Kasumi-1 (cell line): ENCODE measurements at places on chromosomes 7 and 10.

DNA sequence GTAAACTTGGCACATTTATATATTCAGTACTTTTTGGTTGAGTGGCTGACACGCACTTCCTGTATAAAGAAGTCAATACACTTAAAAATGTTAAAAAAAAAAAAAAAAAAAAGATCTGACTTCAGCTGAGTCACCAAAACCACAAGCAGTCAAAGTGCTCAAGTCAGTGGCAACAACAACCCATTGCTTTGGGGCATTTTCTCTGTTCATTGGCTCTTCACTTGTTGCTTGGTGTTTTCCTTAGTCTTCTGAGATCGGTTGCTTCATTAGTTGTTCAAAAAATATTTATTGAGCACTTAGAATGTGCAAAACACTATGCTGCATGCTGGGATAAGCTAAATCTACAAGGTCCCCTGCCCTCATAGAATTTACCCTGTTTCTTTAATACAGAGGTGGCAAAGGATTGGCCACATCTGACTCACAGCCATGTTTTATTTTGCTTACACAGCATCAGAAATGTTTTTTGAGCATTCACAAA is 63.7 kb downstream of the ZNRF2 start:
- peak; percentile 90 for DNase-seq

DNA sequence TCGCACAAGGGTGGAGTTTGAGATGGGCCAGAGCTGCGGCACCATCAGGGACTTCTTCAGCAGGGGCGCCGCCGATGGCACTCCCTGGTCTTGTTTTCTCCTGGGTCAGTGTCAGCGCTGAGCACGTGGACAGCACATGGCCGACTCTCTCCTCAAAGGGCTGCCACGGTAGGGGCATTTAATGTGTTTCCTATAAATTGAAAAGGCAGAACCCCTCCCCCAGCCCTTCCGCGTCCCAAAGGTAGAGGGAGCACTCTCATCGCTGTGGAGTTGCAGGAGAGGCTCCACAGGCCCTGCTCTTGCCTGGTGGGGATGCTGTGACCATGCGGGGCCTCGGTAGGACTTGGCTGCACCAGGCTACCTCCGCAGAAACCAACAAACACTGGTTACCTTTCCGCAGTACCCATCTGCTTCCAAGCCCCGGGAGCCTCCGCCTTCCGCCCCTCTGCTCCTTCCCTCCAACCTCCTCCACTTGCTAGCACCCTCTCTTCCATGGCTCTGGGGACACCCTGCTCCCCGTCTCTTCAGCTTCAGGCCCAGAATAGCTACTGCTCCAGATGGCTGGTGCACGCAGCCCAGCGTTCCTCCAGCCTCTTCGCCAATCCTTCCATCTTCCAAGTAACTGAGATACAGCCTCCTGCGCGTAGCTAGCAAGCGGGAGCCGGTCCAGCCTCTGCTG is 166.3 kb upstream of the ADCY1 start:
- no peak for DNase-seq

- DNase-seq: no peak
Measured at GRCh38 chr10:131998845-131999681, 17.3 kb upstream of the BNIP3 start.

DNA sequence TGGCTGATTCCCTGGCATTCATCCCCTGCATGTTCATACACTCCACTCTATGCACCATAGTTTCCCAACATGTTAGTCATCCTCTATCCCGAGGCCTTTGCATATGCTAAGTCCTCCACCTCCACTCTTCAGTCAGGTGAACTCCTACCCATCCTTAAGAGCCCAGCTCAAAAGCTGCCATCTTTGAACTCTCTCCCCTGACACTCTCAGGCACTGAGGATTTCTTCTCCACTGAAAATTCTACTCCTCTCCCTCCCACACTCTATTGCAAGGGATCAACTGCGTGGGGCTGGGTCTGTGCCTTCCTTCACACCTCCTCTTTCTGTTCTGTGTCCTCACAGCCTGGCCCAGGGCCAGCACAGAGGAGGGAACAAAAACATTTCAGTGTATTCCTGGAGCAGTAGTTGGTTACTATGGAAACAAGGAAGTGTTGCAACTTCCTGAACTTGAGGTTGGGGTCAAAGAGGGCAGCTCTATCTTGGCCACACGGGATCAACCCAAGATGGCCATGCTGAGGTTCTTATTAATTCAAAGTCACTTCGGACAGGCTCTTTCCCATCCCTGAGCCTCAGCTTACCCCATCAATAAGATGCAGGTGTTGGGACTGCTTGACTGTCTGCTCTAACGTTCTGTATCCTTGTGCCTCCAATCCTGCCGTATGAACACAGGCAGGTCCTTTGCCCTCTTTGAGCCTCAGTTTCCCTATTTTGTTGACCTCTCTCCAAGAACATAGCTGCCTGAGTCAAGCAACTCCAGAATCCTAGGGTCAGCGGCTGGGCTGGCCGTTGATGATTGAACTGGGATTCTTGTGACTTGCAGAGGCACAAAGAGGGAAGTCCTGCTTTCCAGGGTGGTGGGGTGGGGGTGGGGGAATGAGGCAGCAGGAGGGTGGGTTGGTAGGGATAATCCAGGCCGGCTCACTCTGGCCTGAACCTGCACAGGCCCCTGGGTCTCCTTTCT is 15.5 kb downstream of the ZMIZ1 start:
- DNase-seq: peak; percentile 93

DNA sequence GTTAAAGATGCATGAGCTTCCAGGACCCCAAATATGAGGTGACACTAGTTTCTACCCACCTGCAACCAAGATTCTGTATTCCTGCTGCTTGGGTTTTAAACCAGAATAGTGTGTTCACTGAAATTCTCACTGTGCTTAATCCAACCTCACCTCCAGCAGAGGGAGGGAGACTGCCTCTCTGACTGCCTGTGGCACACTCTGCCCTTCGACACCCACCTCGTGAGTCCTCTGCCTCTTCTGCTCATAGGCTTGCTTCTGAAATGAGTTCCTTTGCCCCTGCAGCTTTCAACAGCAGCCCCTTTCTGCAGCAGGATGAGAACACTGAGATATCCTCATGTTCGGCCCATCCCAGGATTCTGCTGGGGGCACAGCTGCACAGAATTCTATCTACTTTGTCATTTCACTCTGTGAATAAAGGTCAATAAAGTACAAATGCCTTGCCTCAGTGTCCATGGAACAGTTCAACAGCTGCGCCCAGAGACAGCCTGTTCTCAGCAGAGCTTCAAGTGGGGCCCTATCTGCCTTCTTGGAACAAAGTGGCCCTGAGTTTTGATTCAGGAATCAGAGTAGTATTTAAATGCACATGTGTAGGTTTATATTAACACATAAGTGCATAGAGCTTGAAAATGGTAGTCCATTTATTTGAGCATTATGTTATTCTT is 632.5 kb downstream of the TNS3 start:
- DNase-seq: no peak

DNA sequence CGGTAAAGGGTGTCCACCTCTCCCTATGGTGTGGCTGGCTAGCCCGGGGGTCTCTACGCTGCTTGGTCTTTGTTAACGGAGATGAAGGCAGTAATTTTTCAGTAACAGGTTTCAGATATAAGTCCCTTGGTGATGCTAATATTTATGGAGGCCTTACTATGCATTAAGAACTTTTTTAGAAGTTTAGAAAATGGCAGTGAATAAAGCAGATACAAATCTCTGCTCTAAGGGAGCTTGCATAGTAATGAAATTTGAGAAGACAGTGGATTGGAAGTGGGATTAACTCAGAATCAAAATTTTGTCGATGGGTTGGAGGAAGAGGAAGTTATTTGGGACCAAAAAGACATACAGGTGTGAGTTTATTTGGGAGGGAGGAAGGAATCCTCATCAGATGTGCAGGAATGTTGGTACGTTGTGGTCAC is 445 bp downstream of the SSBP1 start:
- no peak for DNase-seq

- no peak for DNase-seq
Measured at GRCh38 chr10:90451283-90451682, 406.6 kb downstream of the HTR7 start.

DNA sequence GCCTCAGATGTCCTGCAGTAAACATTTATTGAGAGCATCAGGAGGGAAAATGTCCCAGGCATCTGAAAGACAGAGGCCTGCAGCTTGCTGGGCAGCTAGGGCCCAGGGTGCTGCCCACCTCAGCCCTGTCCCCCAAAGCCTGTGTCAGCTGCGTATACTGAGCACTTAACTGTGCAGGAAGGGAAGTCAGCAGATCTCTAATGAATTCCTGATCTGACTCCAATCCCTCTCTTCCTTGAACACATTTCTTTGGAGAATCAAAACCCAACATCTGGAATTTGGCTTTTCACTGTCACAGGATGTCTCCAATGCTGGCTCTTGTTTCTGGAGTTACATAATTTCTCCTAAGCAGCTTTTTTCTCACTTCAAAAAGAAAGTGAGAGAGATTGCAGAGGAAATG is 364.7 kb upstream of the NFE2L3 start:
- no peak for DNase-seq

- DNase-seq: peak; percentile 3
Measured at GRCh38 chr10:57579926-57580325, 687.8 kb downstream of the IPMK start.

- no peak for DNase-seq
Measured at GRCh38 chr7:116216956-116217571, 6.7 kb downstream of the TES start.

GRCh38 chr7:17109020-17109419 is 189.4 kb upstream of the AHR start:
- no peak for DNase-seq

DNA sequence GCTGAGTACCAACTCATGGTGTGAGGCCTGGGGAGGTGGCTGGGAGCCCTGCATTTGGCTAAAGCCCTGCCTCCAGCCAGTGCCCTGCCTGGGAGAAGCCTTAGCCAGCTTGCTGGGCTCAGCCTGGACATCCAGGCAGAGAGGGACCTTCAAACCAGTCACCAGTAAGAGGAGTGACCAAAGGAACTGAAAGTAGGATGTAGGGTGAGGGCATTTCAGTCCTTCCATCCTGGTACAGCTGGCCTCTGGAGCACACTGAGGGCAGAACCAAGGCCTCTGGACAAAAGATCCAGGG is 124.8 kb downstream of the ADCY1 start:
- DNase-seq: no peak

- DNase-seq: no peak
Measured at GRCh38 chr10:42615419-42615818, 23.0 kb downstream of the ZNF33B start.

DNA sequence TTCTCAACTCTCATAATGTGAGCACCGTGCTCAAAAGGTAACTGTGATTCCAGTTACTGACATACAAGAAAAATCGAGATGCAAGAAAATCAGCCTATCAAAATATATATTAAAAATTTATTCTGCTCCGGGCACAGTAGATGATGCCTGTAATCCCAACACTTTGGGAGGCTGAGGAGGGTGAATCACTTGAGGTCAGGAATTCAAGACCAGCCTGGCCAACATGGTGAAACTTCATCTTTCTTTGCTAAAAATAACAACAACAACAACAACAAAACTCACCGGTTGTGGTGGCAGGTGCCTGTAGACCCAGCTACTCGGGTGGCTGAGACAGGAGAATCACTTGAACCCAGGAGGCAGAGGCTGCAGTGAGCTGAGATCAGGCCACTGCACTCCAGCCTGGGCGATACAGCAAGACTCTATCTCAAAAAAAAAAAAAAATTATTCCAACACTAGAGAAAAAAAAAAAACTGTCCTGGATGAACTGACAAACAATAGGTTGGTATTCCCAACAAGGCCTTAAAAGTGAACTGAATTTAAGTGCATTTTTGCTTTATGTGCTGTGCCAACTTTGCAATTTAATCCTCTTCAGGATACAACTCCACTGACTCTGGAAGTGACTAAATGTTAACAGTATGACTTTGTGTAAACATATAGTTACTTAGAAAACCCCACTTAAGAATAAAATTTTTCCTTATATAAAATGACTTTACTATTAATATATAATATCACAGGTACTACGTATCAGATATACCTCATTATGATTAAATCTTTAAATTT is 51.1 kb downstream of the JMJD1C start:
- no peak for DNase-seq

DNA sequence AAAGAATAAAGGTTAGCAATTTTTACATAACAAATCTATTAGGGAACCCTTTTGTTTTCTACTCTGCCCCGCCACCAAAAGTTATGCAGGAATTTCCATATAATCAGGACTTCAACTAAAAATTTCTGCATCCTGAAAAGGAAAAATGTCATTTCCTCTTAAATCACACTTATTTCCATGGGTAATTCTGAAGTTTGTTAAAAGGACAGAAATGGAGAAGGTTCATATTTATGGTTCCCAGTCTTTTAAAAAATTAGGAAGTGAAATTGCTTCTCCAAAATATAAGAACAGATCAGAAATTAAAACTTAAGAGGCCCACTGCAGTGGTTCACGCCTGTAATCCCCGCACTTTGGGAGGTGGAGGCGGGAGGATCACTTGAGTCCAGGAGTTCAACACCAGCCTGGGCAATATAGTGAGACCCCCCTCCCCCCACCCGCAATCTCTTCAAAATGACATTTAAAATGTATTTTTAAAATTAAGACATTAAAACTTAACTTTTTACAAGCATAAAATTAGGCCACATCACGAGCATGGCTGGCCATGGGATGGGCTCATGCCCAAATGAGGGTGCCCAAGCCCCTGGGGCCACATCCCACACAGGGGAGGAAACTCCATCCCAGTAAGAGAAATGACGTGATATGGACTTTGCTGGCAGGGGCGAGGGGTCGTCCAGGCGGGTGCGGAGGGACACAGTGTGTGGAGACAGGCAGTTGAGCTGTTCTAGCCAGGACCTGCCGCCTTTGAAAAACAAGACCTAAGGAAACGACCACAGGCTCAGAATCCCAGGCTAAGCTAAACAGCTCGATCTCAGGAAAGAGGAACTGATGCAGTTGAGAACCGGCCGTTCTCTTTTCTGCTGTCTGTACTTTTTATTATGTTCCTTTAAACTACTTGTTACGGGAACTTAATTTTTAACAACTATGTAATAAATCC is 51.3 kb upstream of the NFE2L3 start:
- DNase-seq: peak; percentile 55

- no peak for DNase-seq
Measured at GRCh38 chr7:26409661-26410547, 118.2 kb downstream of the SNX10 start.

GRCh38 chr7:105841866-105842265 is 34.5 kb downstream of the ATXN7L1 start:
- DNase-seq: no peak

DNA sequence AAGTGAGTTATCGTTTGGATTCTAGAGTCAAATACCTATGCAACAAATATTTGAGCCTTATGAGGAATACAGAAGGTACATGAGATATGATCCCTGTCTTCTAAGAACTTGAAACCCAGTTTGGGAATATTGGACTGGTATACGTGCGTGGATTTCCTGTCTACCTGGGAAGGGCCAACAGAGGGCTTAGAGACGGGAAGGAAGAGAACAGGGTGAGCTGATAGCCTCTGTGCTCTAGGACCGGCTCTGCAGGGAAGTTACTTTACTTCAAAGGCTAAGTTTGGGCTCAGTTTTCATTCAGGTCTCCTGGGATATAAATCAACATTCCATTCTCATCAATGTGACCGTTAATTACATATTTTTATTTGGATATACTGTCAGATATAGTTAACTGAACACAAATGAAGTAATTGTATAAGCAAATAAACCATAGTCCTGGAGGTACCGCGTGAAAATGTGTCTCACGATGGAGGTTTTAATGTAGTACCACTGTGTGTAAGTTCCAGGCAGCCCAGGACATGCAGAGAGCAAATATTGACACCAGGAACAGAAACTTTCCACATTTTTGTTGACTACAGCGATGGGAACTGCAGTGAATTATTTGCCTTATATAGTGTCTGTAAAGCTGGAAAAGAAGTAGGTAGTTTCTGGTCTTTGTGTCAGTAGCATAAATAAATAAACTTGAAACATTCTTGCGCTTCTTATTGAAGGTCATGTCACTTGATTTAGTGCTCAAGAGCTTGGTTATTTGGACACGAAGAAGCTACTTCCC is 8.6 kb downstream of the CHST12 start:
- DNase-seq: no peak

- no peak for DNase-seq
Measured at GRCh38 chr7:75995996-75996395, 1.6 kb upstream of the TMEM120A start.
